ENCODE measurements at places on chromosomes 4 and X.

DNA sequence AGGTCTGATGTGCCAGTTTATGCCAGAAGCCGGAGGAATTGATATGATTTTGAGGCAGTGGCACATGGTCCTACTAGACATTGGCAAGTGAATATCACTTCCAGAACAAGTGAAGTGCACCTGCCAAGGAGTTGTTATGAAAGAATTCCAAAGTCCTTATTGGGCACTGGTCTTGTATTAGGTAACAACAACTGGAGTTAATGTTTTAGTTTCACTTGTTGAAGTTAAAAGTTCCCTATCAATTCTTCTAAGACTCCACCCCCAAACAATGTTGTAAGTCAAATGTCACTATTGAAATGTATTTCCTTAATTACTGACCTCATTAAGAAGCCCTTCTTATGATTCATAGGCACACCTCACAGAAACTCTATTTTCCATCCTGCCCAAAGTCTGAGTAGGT lies 3.1 kb downstream of the TET2 start:
- DNase-seq, result no peak

GRCh38 chrX:40938423-40938822 lies 146.8 kb upstream of the USP9X start:
- DNase-seq, result peak; percentile 30

DNA sequence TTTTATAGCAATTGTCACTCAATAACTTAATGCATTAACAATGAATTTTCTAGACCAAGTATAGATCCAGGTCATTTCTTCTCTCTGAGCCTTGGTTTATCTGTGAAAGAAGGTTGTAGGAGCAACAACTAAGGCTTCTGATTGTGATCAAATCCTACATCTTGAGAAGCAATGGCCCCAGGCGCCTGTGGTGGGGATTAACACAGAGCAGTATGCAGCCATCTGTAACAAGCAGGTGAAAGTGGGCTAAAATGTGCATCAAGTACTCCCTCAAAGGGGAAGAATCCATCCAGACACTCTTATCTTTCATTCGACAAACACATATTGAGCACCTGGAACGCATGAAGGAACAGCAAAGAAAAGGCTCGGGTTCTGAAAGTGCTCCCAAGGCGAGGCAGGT lies 19.1 kb upstream of the SETD7 start:
- DNase-seq, result no peak

DNA sequence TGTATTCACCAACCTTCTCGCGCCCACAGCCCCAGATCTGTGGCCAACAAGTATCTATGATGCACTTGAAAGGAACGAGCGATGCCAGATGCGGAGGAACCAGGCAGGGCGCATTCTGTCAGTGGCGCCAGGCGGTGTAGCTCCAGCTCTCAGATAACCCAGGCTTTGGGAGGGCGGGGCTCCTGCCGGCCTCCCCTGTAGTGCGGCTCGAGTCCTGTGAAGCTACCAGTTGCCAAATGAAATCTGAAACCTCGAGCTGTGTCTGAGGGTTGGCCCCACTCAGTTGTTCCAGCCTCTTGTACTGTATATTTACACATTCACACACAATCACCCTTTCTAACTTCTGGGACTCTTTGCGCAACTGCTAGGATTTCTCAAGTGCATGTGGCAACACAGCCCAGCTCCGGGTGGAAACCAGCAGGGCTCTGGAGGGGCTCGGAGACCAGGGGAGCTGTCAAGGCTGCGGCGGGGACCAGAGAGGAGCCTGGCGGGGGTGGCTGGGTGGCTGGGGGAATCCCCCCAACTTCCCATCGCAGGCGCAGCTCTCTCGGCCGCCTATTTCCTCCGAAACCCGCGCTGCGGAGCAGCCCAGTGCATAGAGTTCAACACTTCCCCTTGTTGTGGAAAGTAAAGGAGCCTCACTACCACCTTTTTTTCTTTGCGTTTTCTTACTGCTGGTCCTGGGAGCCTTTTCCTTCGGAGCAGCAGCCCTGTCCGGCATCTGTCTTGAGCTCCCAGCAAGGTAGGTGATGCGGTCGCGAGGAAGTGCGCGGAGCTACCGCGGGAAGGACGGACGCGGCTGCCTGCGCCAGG lies at the start of gene ARHGAP24:
Gene ARHGAP24 (plus strand): TSS at position 333 of the 813 bp plus-strand sequence.
- peak; percentile 95 for DNase-seq
